ENCODE measurements at places on chromosomes 5 and 9.

DNA sequence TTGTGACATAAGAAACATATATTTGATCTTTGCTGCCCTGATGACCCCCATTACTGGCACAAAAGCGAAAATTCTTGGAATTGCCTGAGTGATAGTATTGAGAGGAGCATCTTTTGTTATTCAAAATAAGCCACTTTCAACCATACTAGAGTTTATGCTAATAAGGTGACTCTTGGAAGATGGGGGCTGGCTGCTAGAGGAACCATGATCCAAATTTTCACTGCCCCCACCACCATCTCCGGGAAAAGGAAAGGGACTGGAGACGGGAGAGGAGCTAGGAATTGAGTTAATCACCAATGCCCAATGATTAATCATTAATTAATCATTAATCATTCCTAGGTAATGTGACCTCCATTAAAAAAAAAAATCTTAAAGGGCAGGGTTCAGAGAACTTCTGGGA lies 25.6 kb downstream of the FBXW11 start:
- no peak for DNase-seq

DNA sequence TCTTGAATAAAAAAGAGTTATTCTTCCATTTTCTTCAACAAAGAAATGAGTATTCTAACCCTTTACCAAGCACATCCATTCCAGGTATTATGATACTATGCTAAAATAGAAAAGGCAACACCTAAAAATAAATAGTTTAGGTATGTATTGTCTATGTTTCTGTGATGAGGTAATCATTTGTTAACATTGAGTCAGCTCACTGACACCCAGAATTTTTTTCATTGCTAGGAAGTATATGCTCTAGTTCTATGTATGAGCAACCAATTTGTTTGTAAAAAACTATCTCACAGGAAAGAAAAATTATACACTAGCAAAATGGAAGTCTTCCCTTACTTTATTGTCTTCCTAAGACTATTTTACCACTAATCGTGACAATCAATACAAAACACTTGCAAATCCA lies 615.6 kb upstream of the GRIN3A start:
- no peak for DNase-seq

DNA sequence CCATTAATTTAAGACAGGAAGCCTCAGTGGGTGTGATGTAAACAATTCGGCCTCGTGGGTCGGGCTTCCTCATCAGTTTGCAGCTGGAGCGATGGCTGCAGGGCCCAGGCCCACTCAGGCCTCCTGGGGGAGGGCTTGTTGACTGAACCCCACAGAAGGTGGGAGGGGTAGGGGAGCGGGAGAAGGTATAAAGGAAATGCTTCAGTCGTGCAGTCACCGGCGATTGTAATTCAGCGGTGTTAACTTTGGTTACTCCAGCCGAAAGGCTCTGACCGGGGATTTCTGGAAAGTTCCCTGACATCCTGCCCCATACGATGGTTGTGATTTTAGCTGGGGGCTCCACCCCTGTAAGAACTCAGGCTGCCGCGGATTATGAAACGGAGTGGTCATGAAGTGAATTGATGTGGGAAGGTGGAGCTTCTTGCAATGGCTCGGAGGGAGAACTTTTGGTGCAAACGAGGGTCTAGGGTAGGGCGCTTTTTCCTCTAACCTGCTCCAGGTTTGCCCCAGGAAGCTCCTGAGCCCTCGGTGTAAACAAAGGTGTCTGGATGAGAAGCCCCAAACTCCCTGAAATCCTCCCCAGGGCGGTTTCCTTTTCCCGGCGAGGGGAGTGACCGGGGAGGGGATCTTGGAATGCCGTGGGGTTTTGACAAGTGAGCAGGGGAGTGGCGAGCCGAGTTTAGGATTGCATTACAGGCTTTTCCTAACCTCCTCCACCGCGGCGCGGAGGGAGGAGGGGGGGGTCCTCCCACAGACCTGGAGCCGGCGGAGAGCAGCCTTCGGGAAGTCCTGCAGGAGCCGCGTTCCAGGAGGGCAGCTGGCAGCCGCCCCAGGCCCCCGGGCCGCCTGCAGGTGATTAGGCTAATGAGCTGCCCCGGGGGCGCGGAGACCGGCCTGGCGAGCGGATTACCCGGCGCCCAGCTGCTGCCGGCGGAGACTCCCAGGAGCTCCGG lies 215.5 kb downstream of the PDZD2 start:
- DNase-seq = peak; percentile 17

DNA sequence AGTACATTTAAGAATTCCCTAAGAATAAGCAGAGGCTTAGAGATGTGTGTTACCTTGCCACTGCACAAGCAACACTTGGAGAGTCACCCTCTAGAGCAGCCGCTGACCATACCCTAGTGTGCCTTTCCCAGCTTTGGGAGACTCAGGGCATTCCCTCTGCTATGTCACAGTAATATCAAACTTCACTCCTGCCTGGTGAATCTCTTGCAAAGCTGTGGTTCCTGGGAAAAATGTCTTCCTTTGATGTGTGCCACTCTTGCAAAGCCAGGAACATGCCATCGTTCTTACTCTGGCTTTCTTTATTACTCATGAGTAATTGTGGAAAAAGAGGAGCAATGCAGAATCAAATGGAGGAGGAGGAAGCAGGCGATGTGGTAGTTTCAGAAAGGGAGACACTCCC lies 173.2 kb downstream of the CCDC192 start:
- no peak for DNase-seq

- DNase-seq = no peak
Observed at GRCh38 chr5:77953374-77953773, 177.2 kb upstream of the TBCA start.

GRCh38 chr5:165457859-165458481 lies 1952.6 kb downstream of the MAT2B start:
- DNase-seq = no peak

DNA sequence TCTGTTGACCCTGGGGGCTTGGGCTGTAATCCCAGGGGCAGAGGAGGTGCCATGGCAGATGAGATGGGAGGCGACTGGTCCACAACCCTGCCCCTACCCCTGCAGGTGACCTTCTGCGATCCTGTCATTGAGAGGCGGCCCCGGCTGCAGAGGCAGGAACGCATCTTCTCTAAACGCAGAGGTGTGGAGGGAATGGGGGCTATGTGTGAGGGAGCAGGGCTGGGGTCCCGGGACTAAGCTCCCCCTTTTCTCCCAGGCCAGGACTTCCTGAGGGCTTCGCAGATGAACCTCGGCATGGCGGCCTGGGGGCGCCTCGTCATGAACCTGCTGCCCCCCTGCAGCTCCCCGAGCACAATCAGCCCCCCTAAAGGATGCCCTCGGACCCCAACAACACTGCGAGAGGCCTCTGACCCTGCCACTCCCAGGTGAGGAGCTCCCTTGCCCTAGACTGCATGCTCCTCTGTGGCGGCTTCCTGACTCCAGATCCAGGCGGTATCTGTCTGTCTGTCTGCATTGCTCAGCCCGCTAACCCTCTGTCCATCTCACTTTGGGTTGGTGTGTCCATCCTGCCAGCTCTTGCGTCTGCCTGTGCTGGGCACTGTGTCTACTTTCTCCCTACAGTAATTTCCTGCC lies 9.9 kb downstream of the ZDHHC12 start:
- DNase-seq = no peak

DNA sequence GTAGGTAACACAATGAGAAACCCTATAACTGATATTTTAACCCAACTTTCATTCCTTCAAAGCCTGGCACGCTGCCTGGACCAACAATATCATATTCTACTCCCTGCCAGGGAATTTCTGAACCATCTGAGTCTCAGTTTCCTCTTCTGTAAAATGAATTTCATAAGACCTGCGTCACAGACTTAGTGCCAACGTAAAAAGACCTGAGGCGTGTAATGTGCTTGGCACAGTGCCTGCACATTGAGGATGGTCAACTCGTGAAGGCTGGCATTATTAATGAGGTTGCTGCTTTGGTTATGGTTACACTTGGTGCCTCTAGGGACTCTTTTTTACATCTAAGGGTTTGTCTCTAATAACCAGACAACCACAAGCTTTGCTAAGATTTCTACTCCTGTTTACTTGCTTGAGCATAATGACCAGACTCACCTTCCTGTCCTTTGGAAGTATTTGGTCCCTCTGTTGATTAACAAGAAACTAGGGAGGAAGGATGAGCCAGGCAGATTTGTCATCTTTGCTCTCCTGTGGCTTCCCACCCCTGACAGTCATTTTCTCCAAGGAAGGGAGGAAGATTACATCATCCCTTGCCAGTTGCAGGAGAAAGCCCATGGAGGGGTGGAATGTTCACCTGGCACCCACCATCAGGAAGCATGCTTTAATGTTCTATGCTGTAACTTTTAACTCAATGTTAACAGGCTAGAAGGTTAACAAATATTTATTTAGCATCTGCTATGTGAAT lies 79.0 kb downstream of the PAPPA start:
- DNase-seq = no peak

GRCh38 chr5:135235551-135236227 lies 163.3 kb downstream of the MACROH2A1 start:
- DNase-seq = no peak

- DNase-seq = peak; percentile 8
Observed at GRCh38 chr5:54415896-54416601, 39.5 kb upstream of the HSPB3 start.

DNA sequence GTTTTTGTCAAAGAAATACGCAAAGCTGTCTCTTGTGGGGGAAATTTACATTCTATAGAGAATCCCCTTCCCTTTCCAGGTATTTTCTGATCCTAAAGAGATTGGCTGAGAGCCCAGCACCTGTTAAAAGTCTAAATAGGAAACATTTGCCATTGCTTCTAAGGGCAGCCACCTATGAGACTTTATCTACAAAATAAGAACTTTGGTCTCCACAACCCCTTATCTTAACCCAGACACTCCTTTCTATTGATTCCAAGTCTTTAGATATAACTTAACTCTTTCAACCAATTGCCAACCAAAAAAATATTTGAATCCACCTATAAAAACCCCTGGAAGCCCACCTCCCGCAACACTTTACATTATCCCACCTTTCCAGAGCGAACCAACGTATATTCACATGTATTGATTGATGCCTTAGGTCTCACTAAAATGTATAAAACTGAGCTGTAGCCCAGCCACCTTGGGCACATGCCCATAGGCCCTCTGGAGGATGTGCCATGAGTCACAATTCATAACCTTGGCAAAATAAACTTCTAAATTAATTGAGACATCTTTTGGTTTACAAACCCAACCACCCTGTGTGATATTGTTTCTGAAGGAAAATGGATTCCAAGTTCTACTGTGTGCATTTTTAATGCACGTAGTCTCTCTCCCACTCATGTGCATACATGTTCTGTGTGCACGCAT lies 211.4 kb downstream of the GAS1 start:
- DNase-seq = no peak

GRCh38 chr9:17349831-17350230 lies 215.0 kb downstream of the CNTLN start:
- DNase-seq = no peak

GRCh38 chr5:74124826-74125225 lies 498.8 kb downstream of the ARHGEF28 start:
- peak; percentile 6 for DNase-seq

GRCh38 chr5:92494508-92494907 lies 1086.5 kb downstream of the NR2F1-AS1 start:
- DNase-seq = no peak

DNA sequence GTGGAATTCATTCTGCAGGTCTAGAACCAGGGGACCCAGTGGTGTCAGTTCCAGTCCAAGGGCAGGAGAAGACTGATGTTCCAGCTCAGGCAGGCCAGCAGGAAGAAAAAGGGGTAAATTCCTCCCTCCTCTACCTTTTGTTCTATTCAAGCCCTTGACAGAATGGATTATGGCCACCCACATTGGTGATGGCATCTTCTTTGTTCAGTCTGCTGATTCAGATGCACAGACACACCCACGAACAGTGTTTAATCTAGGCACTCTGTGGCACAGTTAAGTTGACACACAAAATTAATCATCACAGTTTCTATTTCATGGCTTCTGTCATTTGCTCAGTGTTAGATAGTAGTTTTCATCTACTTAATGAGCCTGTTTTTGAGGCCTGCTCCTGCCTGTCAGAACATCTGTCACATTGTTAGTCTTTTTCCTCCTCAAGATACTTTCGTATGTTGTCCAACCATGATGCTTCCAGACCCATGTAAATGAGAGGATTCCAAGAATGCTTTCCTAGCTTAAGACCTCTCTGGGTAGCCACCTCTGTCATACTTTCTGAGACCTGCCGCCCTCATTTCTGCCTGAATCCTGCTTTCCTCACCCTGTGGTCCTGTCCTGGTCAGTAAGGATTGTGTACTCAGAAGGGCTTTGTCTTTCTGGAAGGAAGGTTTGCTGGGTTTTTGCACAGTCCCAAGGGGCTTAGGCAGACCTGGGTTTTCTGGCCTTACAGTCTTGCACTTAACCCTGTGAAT lies 72.5 kb downstream of the SPIN1 start:
- no peak for DNase-seq

DNA sequence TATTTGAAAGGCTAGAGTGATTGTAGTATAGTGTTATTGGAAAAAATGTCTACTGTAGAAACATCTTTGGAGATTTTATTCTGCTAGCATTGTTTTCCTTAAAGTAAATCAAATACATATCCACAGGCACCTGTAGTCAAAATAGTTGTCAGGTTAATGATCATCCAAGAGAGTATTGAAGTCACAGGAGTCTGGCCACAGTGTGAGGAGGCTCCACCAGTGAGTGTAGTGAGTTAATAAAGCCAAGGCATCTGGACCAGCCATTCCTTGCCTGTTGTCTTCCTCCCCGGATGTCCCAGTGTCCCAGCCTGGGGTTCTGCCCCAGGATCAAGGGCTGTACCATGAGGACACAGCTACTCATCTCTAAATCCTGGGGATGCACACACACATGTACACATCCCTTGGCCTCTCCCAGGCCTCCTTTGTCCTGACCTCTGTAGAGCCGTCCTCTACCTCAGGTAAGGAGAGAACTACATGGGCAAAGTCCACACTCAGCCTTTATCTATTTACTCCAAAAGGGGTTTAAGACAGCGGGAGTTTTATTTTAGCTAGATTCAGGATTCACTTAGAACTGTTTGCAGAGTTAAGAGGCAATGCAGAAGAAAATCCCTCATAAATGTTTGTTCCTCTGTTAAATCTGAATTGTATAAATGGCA lies 3.7 kb downstream of the PIK3R1 start:
- DNase-seq = no peak

- DNase-seq = no peak
Observed at GRCh38 chr5:77305956-77306355, 95.5 kb downstream of the PDE8B start.

DNA sequence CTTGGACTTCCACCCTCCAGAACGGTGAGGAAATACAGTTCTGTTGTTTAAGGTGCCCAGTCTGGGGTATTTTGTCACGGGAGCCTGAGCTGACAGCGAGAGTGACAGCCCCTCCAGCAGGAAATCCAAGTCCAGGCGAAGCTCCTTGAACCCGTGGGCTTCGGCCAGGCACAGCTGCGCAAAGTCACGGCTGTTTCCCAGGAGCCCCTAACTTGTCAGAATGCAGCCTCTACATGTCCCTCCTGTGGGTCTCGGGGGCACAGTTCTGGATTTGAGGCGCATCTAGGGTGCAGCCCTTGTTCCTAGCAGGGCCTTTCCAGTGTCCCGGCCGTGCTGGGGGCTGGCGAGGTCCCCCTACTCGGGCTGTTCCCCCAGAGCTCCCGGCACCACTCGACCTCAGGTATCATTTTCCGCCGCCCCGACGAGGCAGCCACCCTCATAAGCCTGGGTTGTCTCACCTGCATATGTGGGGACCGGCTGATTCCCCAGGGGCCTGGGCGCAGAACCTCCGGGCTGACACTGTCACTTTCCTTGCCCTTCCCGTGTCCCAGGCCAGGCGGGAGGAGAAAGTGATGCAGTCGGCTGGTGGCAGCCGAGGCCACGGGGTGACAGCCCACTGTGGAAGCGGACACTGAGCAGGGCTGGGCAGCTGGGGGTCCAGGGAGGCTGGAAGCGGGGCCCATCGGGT lies 4.5 kb downstream of the LCN8 start:
- no peak for DNase-seq

Measured in hepatic stellate cell (primary cell).